ENCODE measurements at places on chromosomes 16 and 17. TPM values are rescaled to one million over a fixed set of nuclear protein-coding genes. Genes with fewer than 3 reads are reported as not detected.

Gene GPRC5C
- total RNA-seq: not detected

Gene PRDM7
- total RNA-seq: not detected

Gene KRTAP17-1
- 1.6 TPM for total RNA-seq

Gene VPS35L
- 6.6 TPM for total RNA-seq

Gene CDK5R1
- 0.51 TPM for total RNA-seq

Gene TBC1D3
- total RNA-seq: 2.1 TPM

Gene DRC7
- not detected for total RNA-seq

Gene MYLK3
- 1.3 TPM for total RNA-seq

Gene DHRS7C
- total RNA-seq: not detected

Gene DYNLRB2
- not detected for total RNA-seq

Gene CD7
- total RNA-seq: not detected

Gene KCNJ18
- total RNA-seq: not detected

Gene CACNG4
- not detected for total RNA-seq

Gene CES2
- 34.8 TPM for total RNA-seq

Gene LPO
- total RNA-seq: not detected

Gene ATP2A3
- 101 TPM for total RNA-seq

Gene UBALD2
- 46.3 TPM for total RNA-seq

Data from Karpas-422 (cell line).